A549 treated with DMSO at 1 μM for 4 hours (cell line): ENCODE measurements at places on chromosomes 7 and 10. TPM values are rescaled to one million over a fixed set of nuclear protein-coding genes. Genes with fewer than 3 reads are reported as not detected.

Gene GJC3
- 0.09 to 0.18 TPM (median 0.13 TPM) in 4 of 5 replicates, not detected in the other for total RNA-seq

Gene EBF3
- 0.09 to 0.28 TPM (median 0.21 TPM) in 5 replicates for total RNA-seq

Gene FAM25C
- 0.99 to 2.1 TPM (median 2.0 TPM) in 5 replicates for total RNA-seq

Gene CARD11
- total RNA-seq: 1.1 to 2.1 TPM (median 1.3 TPM) in 5 replicates

Gene MACC1
- total RNA-seq: not detected in 5 replicates

Gene IL2RA
- total RNA-seq: not detected in 5 replicates

Gene SPDYE11
- total RNA-seq: not detected in 5 replicates

Gene TMEM196
- not detected in 5 replicates for total RNA-seq

Gene ZNF273
- total RNA-seq: 1.9 to 3.3 TPM (median 2.7 TPM) in 5 replicates

Gene TPK1
- total RNA-seq: 1.3 to 3.3 TPM (median 2.5 TPM) in 5 replicates

Gene ACSL5
- 0.13 to 0.27 TPM (median 0.21 TPM) in 5 replicates for total RNA-seq

Gene PRKG1
- 0.16 TPM in 1 of 5 replicates, not detected in the others for total RNA-seq

Gene OLAH
- not detected in 5 replicates for total RNA-seq

Gene PDE1C
- total RNA-seq: 4.0 to 7.1 TPM (median 6.1 TPM) in 5 replicates

Gene ADCY1
- 1.9 to 3.4 TPM (median 2.4 TPM) in 5 replicates for total RNA-seq

Gene ERLIN1
- 47.4 to 61.2 TPM (median 59.8 TPM) in 5 replicates for total RNA-seq

Gene GLI3
- total RNA-seq: 0.19 to 0.40 TPM (median 0.31 TPM) in 5 replicates

Gene CLCN1
- total RNA-seq: 0.03 to 0.07 TPM (median 0.06 TPM) in 3 of 5 replicates, not detected in the others

Gene FAS
- 31.1 to 38.3 TPM (median 34.1 TPM) in 5 replicates for total RNA-seq

Gene HABP2
- total RNA-seq: 0.03 to 0.13 TPM (median 0.08 TPM) in 4 of 5 replicates, not detected in the other

Gene CRYGN
- total RNA-seq: not detected in 5 replicates

Gene CELF2
- total RNA-seq: 0.03 to 0.10 TPM (median 0.04 TPM) in 3 of 5 replicates, not detected in the others

Gene C10orf67
- 0.03 to 0.13 TPM (median 0.06 TPM) in 4 of 5 replicates, not detected in the other for total RNA-seq

Gene TWIST1
- 2.6 to 4.6 TPM (median 3.9 TPM) in 5 replicates for total RNA-seq

Gene BLNK
- not detected in 5 replicates for total RNA-seq

Gene LRRC4
- total RNA-seq: not detected in 5 replicates

Gene ZNF804B
- total RNA-seq: not detected in 5 replicates

Gene PRLHR
- not detected in 5 replicates for total RNA-seq

Gene FGFR2
- 0.36 to 0.52 TPM (median 0.45 TPM) in 5 replicates for total RNA-seq

Gene CPA2
- 0.11 to 0.44 TPM in 2 of 5 replicates, not detected in the others for total RNA-seq

Gene COL26A1
- 0.21 to 0.58 TPM (median 0.49 TPM) in 5 replicates for total RNA-seq

Gene PAX2
- 0.13 to 0.32 TPM (median 0.21 TPM) in 5 replicates for total RNA-seq

Gene PAOX
- 1.8 to 2.4 TPM (median 2.0 TPM) in 5 replicates for total RNA-seq

Gene ASZ1
- not detected in 5 replicates for total RNA-seq

Gene MAT1A
- total RNA-seq: 0.11 TPM in 1 of 5 replicates, not detected in the others

Gene SUN3
- 0.46 TPM in 1 of 5 replicates, not detected in the others for total RNA-seq

Gene GRID1
- total RNA-seq: 0.19 to 0.38 TPM (median 0.30 TPM) in 5 replicates

Gene COL28A1
- total RNA-seq: 0.56 to 0.97 TPM (median 0.71 TPM) in 5 replicates

Gene CALN1
- total RNA-seq: not detected in 5 replicates

Gene VPS37D
- 3.1 to 5.5 TPM (median 4.4 TPM) in 5 replicates for total RNA-seq

Gene GPRIN2
- total RNA-seq: 24.9 to 35.1 TPM (median 29.0 TPM) in 5 replicates

Gene TAS2R41
- total RNA-seq: not detected in 5 replicates

Gene GSTO2
- total RNA-seq: 1.7 to 3.5 TPM (median 2.5 TPM) in 5 replicates

Gene HTR5A
- total RNA-seq: not detected in 5 replicates

Gene PDZD7
- total RNA-seq: 0.57 to 0.97 TPM (median 0.87 TPM) in 5 replicates

Gene UCMA
- not detected in 5 replicates for total RNA-seq

Gene TMEM26
- total RNA-seq: 0.06 to 0.43 TPM (median 0.20 TPM) in 5 replicates

Gene FOXI2
- total RNA-seq: not detected in 5 replicates

Gene HOXA11
- total RNA-seq: 0.63 to 1.2 TPM (median 0.79 TPM) in 5 replicates

Gene TLX1
- 0.05 TPM in 1 of 5 replicates, not detected in the others for total RNA-seq

Gene RASA4
- total RNA-seq: 2.2 to 2.9 TPM (median 2.6 TPM) in 5 replicates

Gene UTF1
- 0.07 TPM in 1 of 5 replicates, not detected in the others for total RNA-seq

Gene SPAM1
- total RNA-seq: not detected in 5 replicates

Gene GDF10
- total RNA-seq: 0.06 to 0.15 TPM (median 0.12 TPM) in 5 replicates
